ENCODE measurements at places on chromosomes 16 and 17.
A peak's percentile ranks its signal among the peaks of the same experiment; 100 is the strongest.

GRCh38 chr16:24610416-24610755 lies 71.0 kb downstream of the RBBP6 start:
- peak; percentile 19 for DNase-seq

GRCh38 chr17:17780922-17781590 lies 55.7 kb downstream of the SREBF1 start:
- no peak for DNase-seq

DNA sequence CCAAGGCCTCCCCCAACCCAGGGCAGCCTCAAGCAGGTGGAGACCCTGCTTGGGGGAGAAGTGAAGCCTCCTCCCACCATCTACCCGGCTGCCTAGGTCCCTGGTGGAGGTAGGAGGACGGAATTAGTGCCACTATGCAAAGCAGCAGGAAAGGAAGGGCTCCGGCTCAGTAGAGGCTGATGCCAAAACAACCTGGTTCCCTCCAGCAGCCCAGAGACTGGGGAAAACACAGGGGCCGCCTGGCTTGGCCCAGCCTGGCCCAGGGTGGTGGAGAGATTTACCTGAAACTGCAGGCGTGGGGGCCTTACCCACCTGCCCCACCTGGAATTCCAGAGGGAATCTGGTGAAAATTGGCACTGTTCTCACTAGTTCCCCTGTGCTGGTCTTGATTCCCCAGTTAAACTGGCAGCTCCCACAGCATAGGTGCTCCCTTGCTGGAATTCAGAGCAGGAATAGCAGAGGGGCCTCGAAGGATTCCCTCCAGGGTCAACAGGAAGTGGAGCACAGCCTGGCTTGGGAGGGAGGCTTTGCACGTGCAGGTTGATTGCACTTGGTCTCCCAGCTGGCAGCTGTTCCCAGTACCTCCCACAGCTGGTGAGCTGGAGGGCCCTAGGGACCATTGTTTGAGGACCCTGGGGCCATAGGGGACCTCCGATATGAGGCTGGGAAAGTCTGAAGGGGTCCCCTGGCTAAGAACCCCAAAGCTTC lies 4.5 kb downstream of the CD79B start:
- no peak for DNase-seq

DNA sequence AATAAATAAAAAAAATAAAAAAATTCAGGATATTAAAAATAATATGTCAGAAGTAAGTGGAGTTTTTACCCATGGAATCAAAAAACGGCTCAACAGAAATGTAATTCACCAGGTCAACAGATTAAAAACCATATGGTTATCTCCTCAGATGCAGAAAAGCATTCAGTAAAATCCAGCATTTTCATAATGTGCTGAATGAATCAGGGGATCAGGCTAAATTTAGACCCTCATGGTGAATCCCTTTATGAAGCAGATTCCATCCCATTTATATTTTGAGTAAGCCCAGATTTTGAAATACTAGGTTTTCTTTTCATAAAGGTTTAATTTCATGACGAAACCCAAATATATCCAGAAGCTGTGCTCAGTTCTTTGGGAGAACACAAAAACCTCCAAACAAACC lies 84.4 kb downstream of the OR1D5 start:
- no peak for DNase-seq

DNA sequence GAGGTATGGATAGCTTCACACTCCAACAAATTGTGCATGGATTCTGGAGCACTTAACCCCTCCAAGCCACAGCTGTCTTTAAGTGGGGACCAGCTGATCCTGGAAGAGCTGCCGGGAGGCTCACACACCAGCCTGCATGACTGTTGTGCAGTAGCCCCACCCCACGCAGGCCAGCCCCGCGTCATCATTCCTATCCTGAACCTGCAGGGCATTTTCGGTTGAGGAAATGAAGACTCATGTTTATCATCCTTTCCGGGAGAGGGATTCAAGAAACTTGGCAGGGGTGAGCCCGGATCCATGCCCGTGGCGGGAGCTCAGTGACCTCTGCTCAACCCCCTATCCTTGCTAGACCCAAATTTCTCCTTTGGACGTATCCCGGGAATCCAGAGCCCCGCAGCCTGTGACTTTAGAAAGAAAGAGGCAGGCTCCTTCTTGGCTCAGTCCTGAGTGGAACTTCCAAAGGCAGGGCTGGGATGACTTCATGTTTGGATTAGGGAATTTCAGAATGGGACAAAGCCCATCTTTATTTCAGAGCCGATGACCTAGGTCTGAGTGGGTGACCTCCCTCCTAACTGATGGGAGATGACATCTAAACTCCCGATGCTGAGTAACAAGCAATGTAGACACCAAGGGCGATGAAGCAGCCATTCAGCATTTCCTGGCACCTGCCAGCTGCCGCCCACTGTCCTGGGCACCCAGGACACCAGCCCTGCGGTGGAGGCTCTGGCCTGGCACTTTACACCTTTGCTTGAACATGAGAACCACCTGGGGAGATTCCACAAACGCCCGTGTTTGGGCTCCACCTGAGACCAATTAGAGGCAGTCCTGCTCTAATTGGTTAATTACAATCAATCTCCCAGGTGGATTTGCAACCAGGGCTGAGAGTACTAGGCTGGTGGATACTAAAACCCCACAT lies 43.3 kb upstream of the CMIP start:
- DNase-seq, result no peak

- no peak for DNase-seq
Observed at GRCh38 chr16:87844809-87845208, 24.5 kb downstream of the SLC7A5 start.

DNA sequence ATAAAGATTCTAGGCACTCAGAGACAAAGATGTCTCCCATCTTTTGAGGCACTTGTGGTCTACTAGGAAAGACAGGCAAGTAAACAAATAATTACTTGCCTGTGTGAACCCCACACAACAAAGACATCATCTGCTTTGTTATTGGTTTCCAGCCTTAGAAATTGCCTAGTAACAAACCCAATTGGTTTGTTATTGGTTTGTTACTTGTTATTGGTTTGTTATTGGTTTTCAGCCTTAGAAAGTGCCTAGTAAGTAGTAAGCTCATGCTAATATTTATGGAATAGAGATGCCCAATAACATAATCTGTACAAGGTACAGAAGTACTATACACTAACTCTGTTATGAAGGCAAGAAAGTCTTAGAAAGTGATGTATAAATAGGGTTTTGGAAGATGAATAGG lies 67.1 kb downstream of the ASIC2 start:
- no peak for DNase-seq

GRCh38 chr16:31064882-31065461 lies 9.1 kb downstream of the ZNF668 start:
- DNase-seq, result no peak

- DNase-seq, result no peak
Observed at GRCh38 chr17:46144246-46144645, 49.0 kb downstream of the KANSL1 start.

GRCh38 chr16:28882551-28883160 lies 4.4 kb downstream of the ATP2A1 start:
- no peak for DNase-seq

- DNase-seq, result peak; percentile 35
Observed at GRCh38 chr17:59165933-59166342, 10.4 kb downstream of the PRR11 start.

- no peak for DNase-seq
Observed at GRCh38 chr17:72110231-72110941, 10.4 kb upstream of the SOX9 start.

DNA sequence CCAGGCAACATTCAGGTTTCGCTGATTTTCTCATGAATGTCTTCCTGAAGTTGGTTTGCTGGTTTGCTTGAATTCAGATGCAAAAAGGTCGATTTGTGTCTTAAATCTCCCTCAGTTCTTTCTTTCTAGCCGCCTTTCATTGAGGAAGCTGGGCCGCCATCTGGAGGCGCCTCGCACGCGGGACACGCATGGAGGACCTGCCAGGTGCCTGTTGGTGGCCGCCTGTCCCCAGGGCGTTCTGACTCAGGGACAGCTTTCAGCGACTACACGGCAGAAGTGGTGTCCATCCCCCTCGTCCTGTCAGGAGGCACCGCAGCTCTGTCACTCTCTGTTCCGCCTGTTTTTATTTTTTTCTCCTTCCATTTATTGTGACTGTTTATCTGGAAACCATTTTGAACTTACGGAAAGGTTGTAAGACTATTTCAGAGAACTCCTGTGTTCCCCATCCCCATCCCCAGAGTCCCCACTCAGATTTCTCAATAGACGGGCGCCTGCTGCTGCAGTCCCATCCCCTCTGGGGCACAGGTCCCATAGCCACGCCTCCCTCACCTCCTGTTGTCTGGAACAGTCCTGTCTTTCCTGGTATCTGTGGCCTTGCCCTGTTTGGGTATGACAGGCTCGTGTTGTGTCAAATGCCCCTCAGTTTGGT lies 33.2 kb downstream of the COX4I1 start:
- peak; percentile 65 for DNase-seq

DNA sequence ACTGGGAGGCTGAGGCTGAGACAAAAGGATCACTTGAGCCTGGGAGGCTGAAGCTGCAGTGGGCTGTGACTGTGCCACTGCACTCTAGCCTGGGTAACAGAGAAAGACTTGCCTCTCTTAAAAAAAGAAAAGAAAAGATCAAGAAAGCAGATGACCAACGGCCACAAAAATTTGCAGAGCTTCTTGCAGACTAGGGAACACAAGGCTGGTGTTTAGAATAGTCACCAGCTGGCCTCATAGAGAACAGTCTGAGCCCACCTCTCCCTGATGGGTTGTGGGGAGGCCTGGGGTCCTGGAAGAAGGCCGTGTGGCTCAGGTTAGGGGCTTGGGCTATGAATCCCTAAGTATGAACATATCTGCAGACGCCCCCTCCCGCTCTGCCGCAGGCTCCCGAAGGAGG lies 73.7 kb upstream of the MED9 start:
- DNase-seq, result no peak

- DNase-seq, result no peak
Observed at GRCh38 chr17:79830763-79831264, 8.4 kb downstream of the CBX4 start.

DNA sequence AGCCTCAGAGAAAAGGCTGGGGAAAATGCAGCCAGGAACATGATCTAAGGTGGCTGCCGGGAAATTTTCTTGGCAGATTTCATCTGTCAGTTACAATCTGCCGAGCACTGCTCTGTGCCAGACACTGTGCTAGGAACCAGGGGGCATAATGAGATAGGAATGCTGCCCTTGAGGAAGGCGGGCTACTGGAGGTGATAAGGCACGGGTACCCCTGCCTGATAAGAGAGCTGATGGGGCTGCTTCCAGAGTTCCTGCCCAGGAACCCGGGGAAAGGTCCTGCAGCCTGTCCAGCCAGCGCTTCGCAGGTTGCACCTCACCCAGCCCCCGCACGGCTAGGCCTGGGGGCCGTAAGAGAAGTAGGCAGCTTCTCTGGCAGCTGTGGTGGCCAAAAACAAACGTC lies 3.1 kb downstream of the SCNN1G start:
- no peak for DNase-seq

GRCh38 chr16:77760800-77761199 lies 27.6 kb upstream of the VAT1L start:
- DNase-seq, result no peak

- DNase-seq, result no peak
Observed at GRCh38 chr16:3007059-3007956, 5.4 kb upstream of the CLDN9 start.

DNA sequence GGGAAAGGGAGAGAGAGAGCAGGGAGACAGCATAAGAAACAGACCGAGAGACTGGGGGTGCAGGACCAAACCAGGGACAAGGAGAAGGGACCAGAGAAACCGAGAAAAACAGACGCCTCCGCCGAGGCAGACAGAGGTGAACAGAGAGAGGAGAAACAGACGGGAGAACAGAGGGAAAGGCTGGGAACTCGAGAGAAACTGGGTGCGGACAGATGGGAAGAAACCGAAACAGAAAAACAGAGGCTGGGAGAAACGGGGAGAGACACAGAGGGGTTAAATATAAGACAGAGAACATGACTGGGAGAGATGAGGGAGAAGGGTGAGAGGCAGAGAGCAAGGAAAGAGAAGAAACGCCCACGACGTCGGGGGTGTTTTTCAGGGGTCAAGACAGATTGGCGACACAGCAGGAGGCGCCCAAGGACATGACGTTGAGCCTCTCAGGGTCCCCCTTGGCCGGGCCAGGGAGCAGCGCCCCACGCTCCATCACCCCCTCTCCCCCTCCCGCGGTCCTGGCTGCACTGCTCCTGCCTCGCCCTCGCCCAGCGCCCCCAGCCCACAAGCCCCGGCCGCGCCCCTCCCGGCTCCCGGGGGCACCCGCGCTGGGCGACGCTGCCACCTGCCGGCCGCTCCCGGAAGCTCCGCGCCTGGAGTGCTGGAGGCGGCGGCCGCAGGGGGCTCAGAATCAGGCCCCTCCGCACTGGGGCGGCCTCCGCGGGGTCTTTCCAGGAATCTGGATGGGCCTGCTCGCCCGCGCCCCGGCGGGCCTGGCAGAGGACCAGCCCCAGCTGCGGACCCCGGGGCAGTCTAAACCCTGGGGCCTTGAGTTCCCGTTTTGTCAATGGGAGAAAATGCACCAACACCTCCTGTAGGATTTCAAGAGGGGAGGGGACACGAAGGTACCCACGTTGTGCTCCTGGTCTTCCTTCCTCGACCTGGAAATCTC lies 1.3 kb upstream of the TMEM92 start:
- DNase-seq, result peak; percentile 53

GRCh38 chr16:77408607-77409006 lies 26.2 kb downstream of the ADAMTS18 start:
- DNase-seq, result no peak

DNA sequence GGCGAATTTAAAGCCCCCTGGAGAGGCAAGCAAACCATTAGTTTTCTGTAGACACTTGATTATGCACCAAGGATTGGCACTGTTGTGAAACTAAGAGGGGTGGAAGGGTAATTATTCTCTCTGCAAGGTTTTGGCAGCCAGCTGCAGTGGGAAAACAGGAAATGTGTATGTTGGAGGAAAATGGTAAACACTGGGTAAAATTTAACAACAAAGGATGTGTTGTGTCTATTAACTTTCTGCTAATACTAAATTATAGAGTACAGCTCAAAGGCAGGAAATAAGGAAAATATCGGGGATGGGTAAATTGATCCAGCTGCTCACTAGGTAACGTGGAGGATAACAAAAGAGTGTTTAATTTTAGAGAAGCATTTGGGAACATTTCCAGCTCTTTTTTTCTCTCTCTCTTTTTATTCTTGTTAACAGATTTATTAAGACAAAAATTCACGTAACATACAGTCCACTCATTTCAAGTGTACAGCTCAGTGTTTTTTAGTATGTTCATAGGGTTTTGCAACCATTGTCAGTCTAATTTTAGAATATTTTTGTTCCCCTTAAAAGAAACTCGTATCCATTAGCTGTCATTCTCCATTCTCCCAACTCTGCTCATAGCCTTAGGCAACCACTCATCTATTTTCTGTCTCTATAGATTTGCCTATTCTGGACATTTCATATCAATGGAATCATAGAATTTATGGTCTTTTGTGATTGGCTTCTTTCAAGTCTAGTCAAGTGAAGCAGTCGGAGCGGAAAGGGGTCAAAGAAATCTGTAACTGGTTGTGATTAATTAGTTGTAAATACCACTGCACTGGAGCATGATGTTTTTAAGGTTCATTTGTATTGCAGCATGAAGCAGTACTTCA lies 41.8 kb downstream of the TANGO6 start:
- no peak for DNase-seq

- DNase-seq, result no peak
Observed at GRCh38 chr17:70767102-70767701, 597.9 kb downstream of the KCNJ2 start.
